ENCODE measurements at places on chromosomes 3 and 15.

DNA sequence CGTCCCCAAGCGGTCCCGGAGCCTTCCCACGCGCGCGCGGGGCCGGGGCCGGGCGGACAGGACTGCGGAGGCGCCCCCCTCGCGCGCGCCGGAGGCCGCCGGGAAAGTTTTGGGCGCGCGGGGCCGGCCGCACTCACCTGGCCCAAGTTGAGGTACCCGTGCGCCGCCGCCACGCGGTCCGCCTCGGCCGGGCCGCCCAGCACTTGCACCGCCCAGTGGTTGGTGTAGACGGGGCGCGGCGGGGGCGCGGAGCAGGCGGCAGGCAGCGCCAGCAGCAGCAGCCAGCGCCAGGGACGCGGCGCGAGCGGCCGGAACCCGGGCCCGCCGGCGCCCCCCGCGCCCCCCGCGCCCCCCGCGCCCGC is 289 bp downstream of the PCSK6 start:
- DNase-seq: no peak

GRCh38 chr3:169591983-169592644 is 71.4 kb downstream of the MECOM start:
- no peak for DNase-seq

DNA sequence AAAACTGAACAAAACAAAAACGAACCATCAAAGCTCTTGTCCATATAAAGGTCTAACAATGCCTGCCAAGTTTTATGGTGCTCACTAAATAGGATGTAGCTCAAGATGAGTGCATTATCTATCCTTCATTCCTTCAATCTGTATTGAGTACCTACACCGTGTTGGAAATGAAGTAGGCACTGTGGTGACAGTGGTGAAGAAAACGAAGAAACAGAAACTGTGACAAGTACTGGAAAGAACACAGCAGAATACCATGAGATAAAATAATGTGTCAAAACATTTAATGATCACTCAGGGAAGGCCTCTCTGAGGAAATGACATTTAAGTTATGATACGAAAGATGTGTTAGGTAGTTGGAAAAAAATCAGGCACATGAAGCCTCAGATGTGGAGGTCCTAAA is 36.2 kb downstream of the CBLB start:
- no peak for DNase-seq

DNA sequence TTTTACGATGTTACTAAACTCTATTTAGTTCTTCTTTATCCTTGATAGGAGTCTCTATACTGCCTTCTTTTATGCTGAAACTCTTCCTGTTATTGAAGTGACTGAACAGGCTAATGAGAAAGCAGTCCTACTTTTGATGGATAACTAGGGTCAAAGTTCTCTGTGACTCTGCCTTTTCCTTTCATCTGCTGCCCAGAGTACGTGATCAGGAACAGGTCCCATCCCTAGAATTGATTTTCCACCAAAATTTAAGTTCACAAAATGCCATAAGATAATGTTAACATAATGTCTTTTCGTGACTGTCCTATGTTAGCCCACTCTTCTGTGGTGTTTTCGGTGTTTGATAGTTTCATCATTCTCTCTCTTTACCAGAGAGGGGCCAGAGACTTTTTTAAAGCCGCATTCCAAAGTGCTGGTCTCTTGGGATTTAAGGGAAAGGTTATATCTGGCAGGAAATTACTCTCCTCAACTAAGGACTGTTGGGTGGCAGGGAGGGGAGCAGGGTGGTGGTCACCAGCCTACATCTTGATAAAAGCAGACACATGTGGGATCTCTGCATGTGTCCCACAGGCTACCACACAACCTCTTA is 50.3 kb upstream of the PLXND1 start:
- DNase-seq: no peak

DNA sequence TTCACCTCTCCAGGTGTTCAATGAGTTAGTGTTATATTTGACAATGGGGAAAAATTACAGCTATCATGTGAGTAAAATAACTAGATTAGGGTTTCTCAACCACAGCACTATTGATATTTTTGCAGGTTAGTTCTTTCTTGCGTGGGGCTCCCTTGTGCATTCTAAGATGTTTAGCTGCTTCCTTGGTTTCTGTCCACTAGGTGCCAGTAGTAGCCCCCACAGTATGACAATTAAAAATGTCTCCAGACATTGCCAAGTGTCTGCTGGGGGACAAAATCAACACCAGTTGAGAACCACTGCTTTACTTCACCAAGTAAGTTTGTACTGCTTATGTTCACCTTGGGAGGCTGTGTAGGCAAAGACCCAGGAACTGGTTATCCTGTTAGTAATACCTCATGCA is 618.7 kb downstream of the EDEM1 start:
- DNase-seq: no peak

All from occipital lobe (tissue), 3 donors.